Glutamatergic neuron (in vitro differentiated cells): ENCODE measurements at places on chromosomes 3 and 15. TPM values are rescaled to one million over a fixed set of nuclear protein-coding genes. Genes with fewer than 3 reads are reported as not detected.

DNA sequence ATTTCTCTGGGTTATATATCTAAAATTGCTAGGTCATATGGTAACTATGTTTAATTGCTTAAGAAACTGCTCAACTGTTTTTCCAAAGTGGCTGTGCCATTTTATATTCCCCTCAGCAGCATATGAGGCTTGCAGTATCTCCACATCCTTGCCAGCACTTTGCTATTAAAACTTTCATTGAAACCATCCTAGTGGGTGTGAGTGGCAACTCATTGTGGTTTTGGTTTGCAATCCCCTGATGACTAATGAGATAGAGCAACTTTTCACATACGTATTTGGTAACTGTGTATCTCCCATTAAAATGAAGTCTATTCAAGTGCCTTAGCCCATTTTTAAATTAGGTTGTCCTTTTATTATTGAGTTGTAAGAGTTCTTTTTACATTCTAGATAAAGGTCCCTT is 17.3 kb downstream of the KPNA1 start:
- H3K4me1 ChIP-seq = peaks cover 6% of the 10 kb centered on the region
- DNase-seq = no peak
- no peak overlapping the region for H3K4me3 ChIP-seq
- no peak overlapping the region for H3K27ac ChIP-seq
- H3K36me3 ChIP-seq = no peaks in the 10 kb centered on the region

- peak overlapping the region; percentile 89 for H3K4me3 ChIP-seq
- H3K27ac ChIP-seq = peak overlapping the region; percentile 95
- peaks cover 7% of the 10 kb centered on the region for H3K36me3 ChIP-seq
- H3K4me1 ChIP-seq = peaks cover 9% of the 10 kb centered on the region
- H3K27me3 ChIP-seq = peaks cover 7% of the 10 kb centered on the region
- no peak for DNase-seq
Observed at GRCh38 chr15:56917652-56918045, 795 bp upstream of the TCF12 start.

GRCh38 chr3:87052499-87053260 is 61.7 kb upstream of the VGLL3 start:
- no peaks in the 10 kb centered on the region for H3K36me3 ChIP-seq
- H3K27me3 ChIP-seq = no peaks in the 10 kb centered on the region
- H3K4me3 ChIP-seq = no peak overlapping the region
- H3K4me1 ChIP-seq = no peaks in the 10 kb centered on the region
- H3K27ac ChIP-seq = no peak overlapping the region

DNA sequence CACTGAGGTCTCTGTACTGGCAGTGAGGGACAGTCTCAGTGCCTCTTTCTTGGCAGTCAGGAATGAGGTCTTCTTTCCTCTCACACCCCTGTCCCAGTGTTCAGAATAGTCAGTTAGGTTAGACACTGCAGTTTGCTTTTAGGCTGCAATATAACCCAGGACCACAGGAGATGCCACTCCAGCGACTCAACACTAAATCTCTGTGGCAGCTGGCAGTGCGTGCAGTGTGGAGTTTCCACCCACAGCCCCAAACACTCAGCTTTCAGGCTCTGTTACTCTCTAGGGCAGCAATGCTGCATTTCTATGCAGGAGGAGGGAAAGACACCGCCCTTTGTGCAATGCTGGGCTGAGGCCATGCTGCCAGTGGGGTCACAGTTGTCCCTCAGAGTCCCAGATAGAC is 150.2 kb upstream of the SUCLG2 start:
- no peaks in the 10 kb centered on the region for H3K4me1 ChIP-seq
- H3K27me3 ChIP-seq = no peaks in the 10 kb centered on the region
- no peak overlapping the region for H3K27ac ChIP-seq
- H3K36me3 ChIP-seq = peaks cover 9% of the 10 kb centered on the region
- no peak overlapping the region for H3K4me3 ChIP-seq
- DNase-seq = no peak

Gene RETNLB
- not detected for total RNA-seq

GRCh38 chr3:154025007-154025406 is 96.2 kb upstream of the ARHGEF26 start:
- peaks cover 5% of the 10 kb centered on the region for H3K4me1 ChIP-seq
- H3K4me3 ChIP-seq = no peak overlapping the region
- no peak for DNase-seq
- no peak overlapping the region for H3K27ac ChIP-seq
- no peaks in the 10 kb centered on the region for H3K27me3 ChIP-seq

GRCh38 chr15:67132276-67132675 is 66.9 kb downstream of the SMAD3 start:
- H3K27me3 ChIP-seq = no peaks in the 10 kb centered on the region
- H3K27ac ChIP-seq = no peak overlapping the region
- DNase-seq = no peak
- no peak overlapping the region for H3K4me3 ChIP-seq

DNA sequence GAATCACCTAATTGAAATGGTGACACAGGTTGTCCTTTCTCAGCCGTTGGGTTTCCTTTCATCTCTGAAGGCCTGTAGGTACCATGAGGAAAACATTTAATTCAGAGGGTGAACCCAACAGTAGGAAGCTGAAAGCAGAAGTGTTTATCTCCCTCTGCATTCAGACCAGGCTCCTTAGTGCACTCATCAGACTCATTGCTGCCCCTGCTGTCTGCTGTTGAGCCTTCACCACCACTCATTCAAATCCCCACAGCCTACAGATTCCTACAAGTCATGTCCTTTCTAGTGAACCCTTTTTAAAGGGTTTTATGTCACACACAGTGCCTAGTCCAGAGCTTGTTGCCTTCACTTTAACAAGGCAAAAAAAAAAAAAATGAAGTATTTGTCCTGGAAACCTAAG is 13.4 kb downstream of the WDR48 start:
- H3K27me3 ChIP-seq = no peaks in the 10 kb centered on the region
- H3K4me1 ChIP-seq = no peaks in the 10 kb centered on the region
- no peak overlapping the region for H3K27ac ChIP-seq

DNA sequence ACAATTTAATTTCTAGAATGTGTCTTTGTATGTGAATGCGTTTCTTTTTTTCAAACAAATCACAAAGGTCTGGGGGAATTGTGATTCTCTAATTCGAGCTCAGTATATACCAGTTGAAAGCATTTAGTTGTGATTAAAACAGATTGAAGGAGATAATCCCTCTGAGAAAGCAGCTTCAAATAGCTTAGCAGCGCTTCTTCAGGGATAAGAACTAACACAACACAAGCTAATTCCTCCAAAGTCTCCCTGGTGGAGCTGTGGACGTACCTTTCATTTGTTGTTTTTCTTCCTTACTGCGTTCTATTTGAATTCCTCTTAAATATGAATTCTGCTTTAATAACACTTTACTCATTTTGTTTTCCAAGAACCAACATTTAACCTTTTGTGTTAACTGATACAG is 286.7 kb downstream of the ROBO2 start:
- peaks cover 8% of the 10 kb centered on the region for H3K4me1 ChIP-seq
- no peak overlapping the region for H3K4me3 ChIP-seq
- no peak overlapping the region for H3K27ac ChIP-seq
- no peaks in the 10 kb centered on the region for H3K36me3 ChIP-seq
- peaks cover 4% of the 10 kb centered on the region for H3K27me3 ChIP-seq

- H3K27me3 ChIP-seq = peaks cover 5% of the 10 kb centered on the region
- no peak overlapping the region for H3K27ac ChIP-seq
- no peak overlapping the region for H3K4me3 ChIP-seq
Observed at GRCh38 chr3:141379250-141379966, 11.1 kb downstream of the ZBTB38 start.

GRCh38 chr3:197798863-197799262 is 7.8 kb downstream of the LRCH3 start:
- H3K36me3 ChIP-seq = no peaks in the 10 kb centered on the region
- H3K27me3 ChIP-seq = peaks cover 2% of the 10 kb centered on the region
- H3K27ac ChIP-seq = no peak overlapping the region
- H3K4me1 ChIP-seq = peaks cover 4% of the 10 kb centered on the region
- no peak for DNase-seq

DNA sequence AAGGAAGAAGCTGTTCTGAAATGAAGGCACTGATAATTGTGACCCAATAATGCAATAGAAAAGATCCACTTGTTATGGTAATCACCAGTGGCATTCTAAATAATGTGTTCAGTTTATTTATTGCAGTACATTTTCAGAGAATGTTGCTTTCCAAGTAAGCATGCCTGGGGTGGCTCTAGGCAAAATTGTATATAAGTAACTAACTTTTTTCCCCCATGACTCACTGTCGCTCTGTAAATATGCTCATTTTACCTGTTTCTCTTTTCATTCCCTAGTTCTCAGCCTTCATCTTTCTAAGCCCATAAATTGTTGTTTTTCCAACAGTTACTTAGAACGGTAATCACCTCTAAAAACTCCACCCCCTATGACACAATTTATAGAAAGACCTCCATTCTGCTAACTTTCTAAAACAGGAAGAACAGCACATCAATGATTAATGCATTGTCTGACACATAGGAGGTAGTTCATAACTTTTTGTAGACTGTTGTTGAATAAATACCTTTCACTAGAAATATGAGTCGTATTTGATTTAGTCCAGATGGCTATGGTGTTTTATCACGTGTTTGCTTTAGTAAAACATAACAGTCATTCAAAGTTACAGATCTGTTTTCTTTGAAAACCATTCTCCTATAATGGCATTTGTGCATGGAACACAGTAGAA is 143.1 kb downstream of the LSAMP start:
- H3K4me3 ChIP-seq = no peak overlapping the region
- H3K4me1 ChIP-seq = peaks cover 34% of the 10 kb centered on the region
- no peak for DNase-seq
- peaks cover 2% of the 10 kb centered on the region for H3K27me3 ChIP-seq
- H3K36me3 ChIP-seq = no peaks in the 10 kb centered on the region

Gene DAZL
- 0.51 TPM for total RNA-seq

DNA sequence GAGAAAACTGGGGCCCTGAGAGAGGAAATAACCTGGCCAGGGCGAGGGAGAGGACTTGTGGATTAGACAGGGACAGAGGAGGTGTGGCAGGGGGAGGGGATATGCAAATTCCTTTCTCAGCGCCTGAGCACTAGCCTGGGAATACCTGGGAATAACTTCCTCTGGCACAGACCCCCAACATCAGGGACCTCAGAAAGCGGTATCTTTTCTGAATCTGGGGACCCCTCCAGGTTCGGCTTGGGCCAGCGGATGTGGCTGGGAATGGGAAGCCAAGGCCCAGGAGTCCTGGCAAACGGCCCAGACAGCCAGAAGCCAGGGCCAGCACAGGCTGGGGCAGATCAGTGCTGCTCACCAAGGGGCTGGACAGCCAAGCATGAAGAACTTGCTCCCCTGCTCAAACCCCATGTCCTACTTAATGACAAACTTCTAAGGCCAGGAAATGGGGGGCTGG is 9.2 kb upstream of the ACSBG1 start:
- H3K27ac ChIP-seq = no peak overlapping the region
- H3K27me3 ChIP-seq = peaks cover 7% of the 10 kb centered on the region
- DNase-seq = no peak
- H3K4me3 ChIP-seq = no peak overlapping the region
- H3K4me1 ChIP-seq = peaks cover 8% of the 10 kb centered on the region

- no peaks in the 10 kb centered on the region for H3K36me3 ChIP-seq
- H3K27ac ChIP-seq = no peak overlapping the region
- no peaks in the 10 kb centered on the region for H3K4me1 ChIP-seq
- no peak for DNase-seq
Observed at GRCh38 chr15:43868406-43868805, 41.6 kb downstream of the WDR76 start.

Gene SNX33
- total RNA-seq = 21.2 TPM

DNA sequence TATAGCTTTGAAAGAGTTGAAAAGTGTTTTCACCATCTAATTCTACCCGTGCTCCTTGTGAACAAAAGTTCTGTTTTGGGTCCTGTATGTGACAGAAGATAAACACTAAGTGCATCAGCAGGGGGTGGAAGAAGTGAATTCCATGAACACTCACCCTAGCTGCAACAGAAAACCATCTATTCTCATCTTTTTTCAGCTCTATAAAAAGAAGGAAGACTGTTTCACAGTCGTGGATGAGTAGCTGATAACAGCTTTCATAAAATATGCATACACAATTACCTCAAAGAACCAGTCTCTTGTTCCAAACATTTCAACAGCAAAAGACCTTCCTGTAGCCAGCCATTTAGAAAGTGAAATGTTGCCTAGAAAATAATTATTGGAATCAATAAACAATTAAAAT is 281.7 kb upstream of the RASGRP1 start:
- peaks cover 1% of the 10 kb centered on the region for H3K4me1 ChIP-seq
- no peak overlapping the region for H3K27ac ChIP-seq
- peaks cover 6% of the 10 kb centered on the region for H3K27me3 ChIP-seq
- H3K4me3 ChIP-seq = no peak overlapping the region
- no peaks in the 10 kb centered on the region for H3K36me3 ChIP-seq

DNA sequence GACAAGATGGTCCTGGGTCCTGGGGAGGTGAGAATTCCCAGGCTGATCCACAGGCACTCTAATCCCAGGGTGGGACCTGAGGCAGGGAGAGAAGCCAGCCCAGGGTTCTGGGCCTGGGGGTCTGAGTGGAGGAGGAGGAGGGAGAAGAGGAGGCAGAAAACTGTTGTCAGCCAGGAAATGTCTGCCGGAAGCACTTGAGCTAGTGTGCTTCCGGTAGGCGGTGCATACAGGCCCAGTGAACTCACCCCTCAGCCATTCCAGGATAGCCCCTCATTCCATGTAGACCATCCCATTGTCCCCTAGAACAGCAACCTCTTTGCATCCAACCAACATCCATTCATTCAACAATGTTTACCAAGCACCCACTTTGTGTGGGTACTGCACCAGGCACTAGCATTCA is 47.9 kb upstream of the LCTL start:
- no peak overlapping the region for H3K27ac ChIP-seq
- no peak for DNase-seq
- no peaks in the 10 kb centered on the region for H3K4me1 ChIP-seq
- no peaks in the 10 kb centered on the region for H3K36me3 ChIP-seq
- H3K4me3 ChIP-seq = no peak overlapping the region

GRCh38 chr3:190990898-190991297 is 128.4 kb upstream of the GMNC start:
- no peak overlapping the region for H3K27ac ChIP-seq
- DNase-seq = no peak
- no peak overlapping the region for H3K4me3 ChIP-seq
- H3K4me1 ChIP-seq = no peaks in the 10 kb centered on the region
- peaks cover 17% of the 10 kb centered on the region for H3K36me3 ChIP-seq
- H3K27me3 ChIP-seq = peaks cover 1% of the 10 kb centered on the region

DNA sequence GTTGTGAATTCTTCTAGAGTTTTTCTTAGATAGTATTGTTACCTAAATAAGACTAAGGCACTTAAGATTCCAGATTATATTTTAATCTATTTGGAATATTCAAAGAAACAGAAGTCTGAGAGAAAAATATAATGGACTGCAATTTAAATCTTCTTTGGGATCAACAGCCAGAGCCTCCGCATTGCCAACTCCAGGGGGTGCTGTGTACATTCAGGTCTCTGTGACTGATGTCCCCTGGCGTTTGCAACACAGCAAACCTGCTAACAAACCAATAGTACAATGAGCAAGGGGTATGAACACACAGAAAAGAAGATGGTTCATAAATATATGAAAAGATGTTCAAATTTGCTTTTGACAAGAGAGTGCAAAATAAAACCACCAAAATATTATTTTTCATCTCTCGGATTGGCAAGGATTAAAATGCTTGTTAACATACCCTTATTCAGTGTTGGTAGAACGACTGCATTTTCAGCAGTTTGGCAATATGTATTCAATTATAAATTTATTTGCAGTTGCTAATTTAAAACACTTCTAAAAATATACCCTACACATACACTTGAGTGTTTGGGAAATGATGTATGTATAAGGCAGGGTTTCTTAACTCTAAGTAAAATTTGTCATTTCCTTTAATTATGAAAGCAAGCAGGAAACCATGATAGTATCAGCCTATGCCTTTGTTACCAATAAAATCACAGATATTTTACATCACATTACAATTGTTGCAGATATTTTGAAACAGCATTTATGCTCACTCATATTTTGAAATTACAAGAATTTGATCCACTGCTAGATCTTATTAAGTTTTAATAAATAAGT is 16.1 kb upstream of the TM4SF1 start:
- no peak overlapping the region for H3K4me3 ChIP-seq
- no peaks in the 10 kb centered on the region for H3K27me3 ChIP-seq
- no peaks in the 10 kb centered on the region for H3K36me3 ChIP-seq
- no peaks in the 10 kb centered on the region for H3K4me1 ChIP-seq

Gene RHCG
- not detected for total RNA-seq
